ENCODE measurements at places on chromosomes 3 and 15.

- DNase-seq: no peak
Measured at GRCh38 chr15:78616506-78616905, 4.3 kb downstream of the CHRNA3 start.

GRCh38 chr3:4722103-4722502, 229.0 kb downstream of the ITPR1 start:
- peak; percentile 48 for DNase-seq

- no peak for DNase-seq
Measured at GRCh38 chr3:139672884-139673283, 4.9 kb downstream of the NMNAT3 start.

DNA sequence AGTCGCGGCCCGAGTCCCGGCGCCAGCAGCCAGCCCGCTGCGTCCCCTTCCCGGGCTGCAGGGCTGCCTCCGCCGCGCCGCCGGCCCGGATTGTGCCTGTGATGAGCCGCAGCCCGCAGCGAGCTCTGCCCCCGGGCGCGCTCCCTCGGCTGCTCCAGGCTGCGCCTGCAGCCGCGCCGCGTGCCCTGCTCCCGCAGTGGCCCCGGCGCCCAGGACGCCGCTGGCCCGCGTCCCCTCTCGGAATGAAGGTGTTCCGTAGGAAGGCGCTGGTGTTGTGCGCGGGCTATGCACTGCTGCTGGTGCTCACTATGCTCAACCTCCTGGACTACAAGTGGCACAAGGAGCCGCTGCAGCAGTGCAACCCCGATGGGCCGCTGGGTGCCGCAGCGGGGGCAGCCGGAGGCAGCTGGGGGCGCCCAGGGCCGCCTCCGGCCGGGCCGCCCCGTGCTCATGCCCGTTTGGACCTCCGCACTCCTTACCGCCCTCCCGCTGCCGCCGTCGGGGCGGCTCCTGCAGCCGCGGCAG, 1.2 kb downstream of the CHST2 start:
- DNase-seq: no peak

DNA sequence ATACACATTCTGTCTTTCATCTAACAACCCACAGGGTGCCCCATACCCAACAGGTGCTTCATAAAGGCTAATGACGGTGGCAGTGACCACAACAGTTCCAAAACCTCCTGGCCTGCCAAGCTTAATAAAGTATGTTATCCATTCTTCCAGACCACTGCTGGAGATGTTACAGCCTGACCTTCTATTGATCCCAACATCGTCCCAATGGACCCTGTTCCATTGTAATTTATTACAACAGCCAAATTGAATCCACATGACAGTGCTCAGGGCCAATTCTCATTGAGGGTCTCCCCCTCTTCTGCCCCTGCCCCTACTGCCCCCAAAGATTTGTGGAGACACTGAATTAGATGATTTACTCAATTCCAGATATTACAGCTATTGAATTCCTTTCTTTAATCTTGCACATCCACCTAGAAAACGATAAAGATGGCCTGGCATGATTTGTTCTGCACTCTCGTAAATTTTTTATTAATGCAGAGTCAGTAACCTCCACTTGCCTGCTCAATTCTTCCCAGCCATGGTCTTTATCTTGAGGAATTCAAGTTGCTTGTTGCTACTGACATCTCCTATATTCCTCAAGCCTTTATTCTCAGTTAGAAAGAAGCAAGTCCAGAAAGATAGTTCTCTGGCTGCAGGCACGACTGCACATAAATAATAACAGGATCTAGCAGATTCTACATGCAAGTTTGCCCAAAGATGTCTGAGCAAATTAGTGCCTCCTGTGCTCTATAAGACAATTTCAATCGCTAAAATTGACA, 407.6 kb downstream of the ERC2 start:
- DNase-seq: no peak

- DNase-seq: no peak
Measured at GRCh38 chr15:77019521-77020331, 24.8 kb downstream of the PSTPIP1 start.

- no peak for DNase-seq
Measured at GRCh38 chr3:58191361-58191991, 19.3 kb downstream of the DNASE1L3 start.

GRCh38 chr3:4794798-4795197, 184.4 kb upstream of the BHLHE40 start:
- no peak for DNase-seq

DNA sequence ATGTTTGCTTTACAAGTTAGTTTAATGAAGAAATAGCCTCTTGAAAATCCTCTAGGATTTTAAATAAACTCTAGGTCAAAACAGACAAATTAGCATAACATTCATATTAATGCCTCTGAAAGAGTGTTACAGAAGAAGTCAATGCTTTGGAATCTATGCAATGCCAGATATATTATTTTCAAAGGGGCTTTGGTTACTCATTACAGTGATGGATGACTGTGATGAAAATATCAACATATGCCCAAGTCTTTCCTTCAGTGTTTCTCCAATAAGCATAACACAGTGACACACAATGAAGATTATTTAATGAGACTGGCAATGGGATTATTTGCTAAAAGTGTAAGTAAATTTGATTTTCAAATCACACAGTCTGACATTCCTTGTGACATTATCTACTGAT, 1247.2 kb downstream of the ROBO2 start:
- DNase-seq: no peak
